ENCODE measurements at places on chromosomes 13 and 19.

DNA sequence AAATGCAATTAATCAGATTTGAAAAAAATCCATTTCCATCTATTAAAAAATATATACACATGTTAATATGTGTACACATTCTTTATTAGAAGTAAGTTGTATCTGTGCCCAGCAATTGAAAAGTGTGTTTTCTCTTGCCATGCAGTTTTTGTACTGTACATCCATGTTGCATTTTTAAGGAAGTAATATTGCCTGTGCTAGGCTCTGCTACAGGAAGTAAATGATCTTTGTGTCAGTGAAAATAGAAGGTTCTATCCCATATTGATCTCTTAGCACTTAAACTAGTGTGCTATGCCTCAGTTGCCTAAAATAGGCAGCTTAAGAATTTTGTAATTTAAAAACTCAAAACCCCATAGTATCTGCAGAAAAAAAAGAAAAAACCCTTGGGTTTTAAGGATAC is 122.5 kb downstream of the CDK8 start:
- DNase-seq: no peak

GRCh38 chr13:21753117-21753729 is 82.3 kb downstream of the FGF9 start:
- DNase-seq: no peak

- DNase-seq: no peak
Measured at GRCh38 chr13:104586051-104586746, 1520.0 kb upstream of the SLC10A2 start.

DNA sequence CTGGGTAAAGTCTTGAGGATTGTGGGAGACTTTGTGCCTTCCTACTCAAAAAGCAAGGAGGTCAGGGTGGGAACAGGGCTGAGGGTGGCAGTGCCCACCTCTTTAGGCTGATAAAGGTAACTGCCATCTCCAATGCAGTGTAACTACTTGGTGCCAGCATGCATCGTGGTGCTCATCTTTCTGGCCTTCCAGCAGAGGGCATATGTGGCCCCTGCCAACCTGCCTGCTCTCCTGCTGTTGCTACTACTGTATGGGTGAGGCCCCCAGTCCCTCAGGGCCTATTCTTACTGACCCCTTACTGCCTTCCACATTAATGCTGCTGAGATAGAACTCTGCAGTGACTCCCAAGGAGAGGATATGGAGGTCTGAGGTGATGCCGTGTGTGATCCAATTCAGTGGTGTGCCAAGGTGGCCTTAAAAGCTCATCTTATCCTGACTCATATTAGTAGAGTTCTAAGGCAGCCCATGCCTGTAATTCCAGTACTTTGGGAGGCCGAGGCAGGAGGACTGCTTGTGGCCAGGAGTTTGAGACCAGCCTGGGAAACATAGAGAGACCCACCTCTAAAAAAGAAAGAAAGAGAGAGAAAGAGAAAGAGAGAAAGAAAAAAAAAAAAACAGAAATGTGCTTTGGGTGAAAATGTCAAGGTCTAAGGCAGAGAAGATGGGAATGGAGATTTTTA is 9.7 kb upstream of the ARHGAP45 start:
- no peak for DNase-seq

- no peak for DNase-seq
Measured at GRCh38 chr13:49411353-49411752, 32.5 kb downstream of the CAB39L start.

DNA sequence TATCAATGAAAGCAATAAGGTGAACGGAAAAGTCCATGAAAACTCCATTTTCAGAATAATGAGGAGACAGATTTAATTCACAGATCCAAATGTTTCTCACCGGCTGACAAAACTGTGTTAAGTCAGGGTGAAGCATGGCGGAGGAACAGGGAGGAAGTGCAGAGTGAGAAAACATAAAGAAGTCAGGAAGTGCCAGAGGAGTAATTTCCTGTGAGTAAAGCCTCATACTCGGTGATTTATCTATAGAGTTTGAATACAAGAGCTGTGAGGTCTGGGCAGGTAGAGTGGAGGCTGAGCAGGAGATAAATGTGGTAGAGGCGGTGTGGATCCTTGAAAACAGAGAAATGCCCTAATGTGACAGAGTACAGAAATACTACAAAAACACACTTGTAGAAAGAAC is 11.4 kb downstream of the CARD8 start:
- no peak for DNase-seq

DNA sequence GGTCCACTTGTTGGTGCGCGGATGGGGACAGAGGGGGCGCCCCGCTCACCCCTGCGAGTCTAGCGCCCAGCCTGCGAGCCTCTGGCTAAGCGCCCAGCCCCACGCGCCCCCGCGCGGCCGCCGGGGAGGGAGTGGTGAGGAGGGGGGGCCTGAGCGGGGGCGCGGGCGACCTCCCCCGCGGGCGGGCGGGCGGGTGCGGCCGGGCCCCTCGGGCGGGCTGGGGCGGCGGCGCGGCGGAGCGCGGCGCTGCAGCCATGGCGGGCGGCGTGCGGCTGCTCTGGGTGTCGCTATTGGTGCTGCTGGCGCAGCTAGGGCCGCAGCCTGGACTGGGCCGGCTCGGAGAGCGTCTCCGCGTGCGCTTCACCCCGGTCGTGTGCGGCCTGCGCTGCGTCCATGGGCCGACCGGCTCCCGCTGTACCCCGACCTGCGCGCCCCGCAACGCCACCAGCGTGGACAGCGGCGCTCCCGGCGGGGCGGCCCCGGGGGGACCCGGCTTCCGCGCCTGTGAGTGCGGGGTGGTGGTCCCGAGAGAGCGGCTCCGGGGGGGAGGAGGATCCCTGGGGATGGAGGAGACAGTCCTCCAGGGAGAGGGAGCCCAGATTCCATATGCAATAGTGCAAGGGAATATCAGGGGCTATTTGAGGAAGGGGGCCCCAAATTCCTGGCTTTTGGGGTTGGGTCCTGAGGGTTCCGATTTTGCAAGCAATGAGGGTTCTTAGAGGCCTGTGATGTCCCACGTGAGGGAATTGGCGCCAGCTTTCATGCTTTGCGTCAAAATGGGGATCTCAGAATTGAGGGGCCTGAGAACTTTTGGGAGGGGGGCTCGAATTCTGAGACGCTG is at the start of gene LTBP4:
Gene LTBP4 (plus strand): TSS at position 236 of the 841 bp plus-strand sequence. CDS start 19 bp downstream, at position 255.
- DNase-seq: no peak

All from hypothalamus (tissue), 51 donors.